Stimulated activated CD8-positive, alpha-beta memory T cell treated with anti-CD3 and anti-CD28 coated beads, Interleukin-2, amount 100 ng/mL, for 1 hour (primary cell): ENCODE measurements at places on chromosomes 4 and X.

DNA sequence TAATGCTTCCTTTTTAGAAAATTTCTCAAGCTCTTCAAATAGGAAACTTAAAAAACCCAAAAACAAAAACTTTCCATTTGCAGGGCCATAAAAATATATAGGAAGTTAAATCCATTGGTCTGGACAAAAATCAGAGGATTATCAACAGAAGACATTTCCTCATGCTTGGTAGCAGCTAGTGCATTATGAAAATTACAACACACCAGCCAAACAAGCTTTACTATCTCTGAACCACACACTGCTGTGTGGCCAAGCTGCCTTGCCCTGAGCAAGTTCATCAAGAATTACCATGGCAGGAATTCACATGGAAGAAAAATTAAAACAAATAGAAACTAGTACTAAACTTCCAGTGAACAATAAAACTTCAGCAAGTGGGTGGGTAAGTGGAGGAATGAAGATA lies 3.6 kb downstream of the USP46 start:
- no peak for DNase-seq

DNA sequence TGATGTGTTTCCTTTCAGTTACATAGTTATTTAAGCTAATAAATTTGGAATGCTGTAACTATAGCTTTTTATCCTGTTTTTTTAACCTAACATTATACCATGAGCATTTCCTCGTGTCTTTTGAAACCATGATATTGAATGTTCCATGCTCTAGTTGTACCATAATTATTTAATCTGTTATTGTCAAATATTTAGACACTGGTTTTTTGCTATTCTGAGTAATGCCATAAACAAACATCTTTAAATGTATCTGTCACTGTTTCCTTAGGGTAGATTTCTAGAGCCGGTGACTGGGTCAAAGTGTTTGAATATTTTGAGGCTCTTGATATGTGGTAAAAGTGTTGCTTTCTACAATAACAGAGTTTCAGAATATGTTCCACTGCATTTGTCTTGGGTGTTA lies 5.4 kb downstream of the IGBP1 start:
- DNase-seq = no peak

DNA sequence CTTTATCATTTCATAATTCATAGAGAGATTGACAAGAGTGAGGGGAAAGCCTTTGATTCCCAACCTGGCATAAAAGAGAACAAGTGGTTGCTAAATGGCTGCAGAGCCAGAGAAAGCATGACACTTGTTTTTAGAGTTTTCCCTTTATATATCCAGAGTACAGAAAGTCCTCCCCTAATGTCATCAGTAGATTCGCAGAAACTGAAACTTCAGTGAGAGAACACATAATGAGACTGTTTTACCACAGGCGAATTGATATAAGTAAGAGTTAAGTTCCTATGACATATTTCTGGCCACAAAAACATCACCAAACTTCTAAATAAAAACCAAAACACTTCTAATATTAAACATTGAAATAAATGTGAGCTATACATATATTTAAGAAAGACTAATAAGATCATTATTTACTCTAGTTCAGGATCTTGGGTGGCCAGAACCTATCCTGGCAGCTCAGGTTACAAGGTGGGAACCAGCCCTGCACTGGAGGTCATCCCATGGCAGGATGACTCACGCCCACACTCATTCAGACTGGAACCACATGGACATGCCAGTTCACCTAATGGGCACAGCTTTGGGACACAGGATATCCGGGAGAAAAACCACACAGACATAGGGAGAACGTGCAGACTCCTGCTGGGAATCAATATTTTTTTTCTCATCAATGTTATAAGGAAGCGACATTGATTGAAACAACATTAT lies 35.5 kb downstream of the NWD2 start:
- no peak for DNase-seq

DNA sequence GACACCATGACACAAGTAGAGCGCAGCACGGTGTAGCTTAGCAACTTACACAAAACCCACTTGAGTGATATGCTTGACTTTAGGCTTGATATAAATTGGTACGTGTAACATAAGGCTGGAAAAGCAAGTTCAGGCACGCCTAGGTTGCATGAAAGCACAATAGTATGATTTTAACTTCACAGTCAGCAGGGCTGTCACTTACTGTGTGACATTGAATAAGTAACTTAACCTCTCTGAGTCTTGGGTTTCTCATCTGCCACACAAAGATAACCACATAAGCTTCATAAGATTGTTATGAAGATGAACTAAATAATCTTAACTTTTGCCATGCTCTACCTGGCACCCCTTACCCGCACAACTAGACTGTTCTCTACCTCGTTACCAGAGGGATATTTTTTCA lies 9.5 kb downstream of the SRD5A3 start:
- no peak for DNase-seq

- no peak for DNase-seq
Measured at GRCh38 chr4:56653461-56654237, 27.4 kb downstream of the HOPX start.

DNA sequence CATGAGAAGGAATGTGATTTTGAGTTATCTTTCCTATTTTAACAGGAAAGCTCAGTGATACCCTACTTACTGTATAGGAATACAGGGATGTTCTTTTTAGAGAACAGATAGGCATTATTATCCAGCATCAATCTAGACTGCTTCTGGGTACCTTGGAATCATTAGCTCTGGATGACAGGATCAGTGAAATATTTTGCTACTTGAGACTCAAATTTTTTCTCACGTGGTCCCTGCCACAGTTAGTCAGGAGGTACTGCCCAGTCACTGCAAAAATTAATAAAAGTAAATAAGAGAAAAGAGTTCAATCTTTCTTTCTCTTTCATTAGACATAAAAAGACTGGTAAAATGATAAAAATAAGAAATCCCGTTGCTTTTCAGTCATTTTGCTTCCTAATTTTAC lies 5.5 kb downstream of the ZNF827 start:
- DNase-seq = no peak

DNA sequence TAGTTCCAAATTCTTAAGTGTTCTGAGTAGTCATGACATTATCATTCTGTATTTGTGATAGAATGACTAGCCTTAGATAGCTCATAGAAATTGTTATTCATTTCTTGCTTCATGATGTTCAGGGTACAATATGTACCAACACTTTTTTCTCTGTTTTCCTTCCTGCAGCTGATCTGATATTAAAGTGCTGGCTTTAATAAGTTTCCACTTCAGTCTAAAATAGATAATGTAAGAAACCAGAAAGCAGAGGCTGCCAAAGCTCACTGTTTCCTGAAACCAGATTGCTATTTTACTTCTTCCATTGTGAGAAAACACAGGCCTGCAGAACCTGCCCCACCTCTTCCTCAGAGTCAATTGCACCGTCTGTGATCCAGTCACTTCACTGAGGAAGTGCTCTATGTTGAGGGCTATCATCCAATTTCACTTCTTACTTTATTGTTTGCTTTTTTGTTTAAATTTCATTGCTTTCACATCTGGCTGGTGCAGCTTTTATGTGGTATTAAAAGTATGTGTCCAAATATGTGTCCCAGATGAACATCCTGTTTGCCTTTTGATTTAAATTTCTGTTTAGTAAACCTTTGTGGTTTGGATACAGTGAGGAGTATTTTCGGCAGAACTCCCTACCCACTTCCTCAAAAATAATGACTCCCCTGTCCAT lies 652.1 kb downstream of the ANKRD50 start:
- no peak for DNase-seq

DNA sequence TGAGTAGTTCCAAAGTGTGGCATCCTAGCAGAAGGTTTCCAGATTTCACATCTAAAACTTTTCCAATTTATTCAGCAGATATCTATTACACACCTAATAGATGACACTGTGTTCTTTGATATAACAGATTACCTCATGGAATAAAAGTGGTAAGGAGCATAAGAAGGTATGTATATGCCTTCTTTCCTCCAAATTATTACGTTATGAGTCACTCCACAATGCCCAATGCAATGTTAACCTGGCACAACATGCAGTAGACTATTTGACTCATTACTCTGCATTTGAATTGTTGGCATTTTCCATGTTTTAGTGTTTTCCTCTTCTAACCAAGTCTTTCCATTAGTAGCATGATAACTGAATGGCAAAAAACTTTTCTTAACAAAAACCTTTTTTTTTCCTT lies 383.6 kb downstream of the ADGRL3 start:
- no peak for DNase-seq
